Astrocyte (in vitro differentiated cells and primary cell): ENCODE measurements at places on chromosomes 1 and 21. TPM values are rescaled to one million over a fixed set of nuclear protein-coding genes. Genes with fewer than 3 reads are reported as not detected.

GRCh38 chr1:202150602-202151001, 6.1 kb upstream of the ARL8A start:
- no peak overlapping the region for H3K4me3 ChIP-seq
- no peaks in the 10 kb centered on the region for H3K36me3 ChIP-seq
- peaks cover 5% of the 10 kb centered on the region for H3K4me1 ChIP-seq
- peaks cover 2% of the 10 kb centered on the region for H3K27me3 ChIP-seq

ACOT11 gene
- total RNA-seq, result 1.5 and 2.7 TPM in 2 replicates

GRCh38 chr1:202806845-202807450, 1.3 kb downstream of the KDM5B start:
- peaks cover 32% of the 10 kb centered on the region for H3K4me1 ChIP-seq
- no peak for DNase-seq
- H3K4me3 ChIP-seq, result peak overlapping the region; percentile 90
- H3K36me3 ChIP-seq, result no peaks in the 10 kb centered on the region
- H3K27ac ChIP-seq, result peak overlapping the region; percentile 91
- H3K27me3 ChIP-seq, result no peaks in the 10 kb centered on the region

EXTL1 gene
- total RNA-seq, result 26.4 and 39.9 TPM in 2 replicates

FGR gene
- 0.17 TPM in 1 of 2 replicates, not detected in the other for total RNA-seq

DNA sequence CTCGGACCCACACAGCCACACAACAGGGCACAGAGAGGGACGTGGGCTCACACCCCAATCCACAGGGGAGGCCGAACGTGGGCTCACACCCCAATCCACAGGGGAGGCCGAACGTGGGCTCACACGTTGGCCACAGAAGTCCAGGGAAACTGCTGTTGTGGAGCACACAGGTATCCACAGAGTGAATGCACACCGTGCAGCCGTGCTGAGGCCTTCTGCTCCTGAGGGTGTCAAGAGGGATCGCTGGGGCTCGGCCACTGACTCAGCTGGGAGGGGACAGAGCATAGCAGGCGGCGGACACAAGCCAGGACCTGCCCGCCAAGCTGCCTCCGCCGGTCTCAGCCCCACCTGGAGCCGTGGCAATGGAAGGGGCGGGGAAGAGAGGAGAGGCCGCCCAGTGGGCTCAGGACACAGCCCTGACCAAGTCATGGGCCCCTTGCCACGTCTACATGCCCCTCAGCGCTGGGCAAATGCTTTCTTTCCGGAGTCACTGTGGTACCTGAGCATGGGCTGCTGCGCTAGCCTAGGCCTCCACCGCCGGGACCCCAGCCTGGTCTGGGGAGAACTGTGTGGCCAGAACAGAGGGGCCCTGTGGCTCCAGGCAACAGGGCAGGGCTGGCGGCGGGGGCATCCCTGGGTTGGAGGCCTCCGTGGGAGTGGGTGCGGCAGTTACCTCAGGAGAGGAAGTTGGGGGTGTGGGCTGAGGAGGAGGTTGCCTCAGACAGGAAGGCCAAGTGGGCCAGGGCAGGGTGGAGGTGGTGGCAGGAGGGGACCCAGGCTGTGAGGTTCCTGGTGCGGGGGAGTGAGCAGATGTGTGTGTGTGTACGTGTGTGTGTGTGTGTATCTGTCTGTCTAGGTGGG, 1.2 kb downstream of the SYTL1 start:
- no peak overlapping the region for H3K27ac ChIP-seq
- no peak overlapping the region for H3K4me3 ChIP-seq
- no peak for DNase-seq
- H3K36me3 ChIP-seq, result no peaks in the 10 kb centered on the region
- peaks cover 16% of the 10 kb centered on the region for H3K4me1 ChIP-seq

GRCh38 chr1:28518745-28519341, 13.0 kb downstream of the RCC1 start:
- DNase-seq, result no peak
- peaks cover under 1% of the 10 kb centered on the region for H3K36me3 ChIP-seq
- peak overlapping the region; percentile 72 for H3K4me3 ChIP-seq

GRCh38 chr1:98201666-98202081, 280.8 kb upstream of the DPYD start:
- H3K4me3 ChIP-seq, result no peak overlapping the region
- H3K27me3 ChIP-seq, result no peaks in the 10 kb centered on the region
- H3K4me1 ChIP-seq, result peaks cover 3% of the 10 kb centered on the region
- H3K36me3 ChIP-seq, result no peaks in the 10 kb centered on the region
- DNase-seq, result peak; percentile 98
- H3K27ac ChIP-seq, result peak overlapping the region; percentile 30

- DNase-seq, result no peak
- no peak overlapping the region for H3K27ac ChIP-seq
- H3K4me3 ChIP-seq, result no peak overlapping the region
- H3K36me3 ChIP-seq, result no peaks in the 10 kb centered on the region
Observed at GRCh38 chr1:147117109-147117508, 55.2 kb downstream of the PRKAB2 start.

DNA sequence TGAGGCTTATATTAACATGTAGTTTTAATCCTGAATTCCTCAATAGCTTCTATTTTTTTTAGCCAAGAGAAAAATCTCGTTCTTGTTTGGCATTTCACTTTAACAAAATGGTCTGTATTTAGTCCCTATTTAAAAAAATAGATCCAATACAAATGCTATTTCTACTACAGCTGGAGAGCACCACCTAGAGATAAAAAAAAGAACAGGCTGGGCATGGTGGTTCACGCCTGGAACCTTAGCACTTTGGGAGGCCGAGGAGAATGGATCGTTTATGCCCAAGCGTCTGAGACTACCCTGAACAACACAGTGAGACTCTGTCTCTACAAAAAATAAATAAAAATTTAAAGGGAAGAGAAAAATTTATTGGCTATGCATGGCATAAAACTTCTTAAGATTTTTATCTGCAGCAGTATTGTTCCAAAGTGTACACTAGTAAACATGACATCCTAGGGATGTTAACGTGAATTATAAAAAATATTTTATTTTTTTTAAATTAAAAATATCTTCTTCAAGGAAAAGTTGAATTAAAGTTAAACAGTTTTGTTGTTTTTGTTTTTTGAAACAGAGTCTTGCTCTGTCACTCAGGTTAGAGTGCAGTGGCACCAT, 4.4 kb downstream of the ST7L start:
- peaks cover 2% of the 10 kb centered on the region for H3K4me1 ChIP-seq
- no peak overlapping the region for H3K4me3 ChIP-seq
- peaks cover 26% of the 10 kb centered on the region for H3K36me3 ChIP-seq
- no peak overlapping the region for H3K27ac ChIP-seq

AGT gene
- 1.2 and 3.0 TPM in 2 replicates for total RNA-seq

OPRD1 gene
- 0.79 and 1.2 TPM in 2 replicates for total RNA-seq

DNA sequence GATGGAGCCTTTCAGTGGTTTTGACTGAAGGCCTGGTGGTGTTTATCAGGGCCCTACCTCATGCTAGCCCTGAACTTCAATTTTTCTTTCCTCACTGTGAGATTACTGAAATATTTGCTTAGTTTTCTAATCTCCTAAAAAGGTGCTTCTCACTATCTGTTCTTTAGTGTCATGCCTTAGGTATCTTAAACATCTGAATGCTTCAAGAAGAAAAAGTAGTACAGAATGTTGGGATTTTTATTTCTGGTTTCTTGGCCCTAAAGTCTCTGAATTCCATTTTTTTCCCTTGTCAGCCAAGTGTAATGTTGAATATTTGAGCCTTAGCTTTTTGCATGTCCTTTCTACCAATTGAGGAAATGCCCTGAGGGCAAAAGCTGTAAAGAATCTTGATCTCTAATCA, 47.9 kb upstream of the PRKACB start:
- no peaks in the 10 kb centered on the region for H3K36me3 ChIP-seq
- peaks cover 4% of the 10 kb centered on the region for H3K4me1 ChIP-seq
- H3K27me3 ChIP-seq, result no peaks in the 10 kb centered on the region

DNA sequence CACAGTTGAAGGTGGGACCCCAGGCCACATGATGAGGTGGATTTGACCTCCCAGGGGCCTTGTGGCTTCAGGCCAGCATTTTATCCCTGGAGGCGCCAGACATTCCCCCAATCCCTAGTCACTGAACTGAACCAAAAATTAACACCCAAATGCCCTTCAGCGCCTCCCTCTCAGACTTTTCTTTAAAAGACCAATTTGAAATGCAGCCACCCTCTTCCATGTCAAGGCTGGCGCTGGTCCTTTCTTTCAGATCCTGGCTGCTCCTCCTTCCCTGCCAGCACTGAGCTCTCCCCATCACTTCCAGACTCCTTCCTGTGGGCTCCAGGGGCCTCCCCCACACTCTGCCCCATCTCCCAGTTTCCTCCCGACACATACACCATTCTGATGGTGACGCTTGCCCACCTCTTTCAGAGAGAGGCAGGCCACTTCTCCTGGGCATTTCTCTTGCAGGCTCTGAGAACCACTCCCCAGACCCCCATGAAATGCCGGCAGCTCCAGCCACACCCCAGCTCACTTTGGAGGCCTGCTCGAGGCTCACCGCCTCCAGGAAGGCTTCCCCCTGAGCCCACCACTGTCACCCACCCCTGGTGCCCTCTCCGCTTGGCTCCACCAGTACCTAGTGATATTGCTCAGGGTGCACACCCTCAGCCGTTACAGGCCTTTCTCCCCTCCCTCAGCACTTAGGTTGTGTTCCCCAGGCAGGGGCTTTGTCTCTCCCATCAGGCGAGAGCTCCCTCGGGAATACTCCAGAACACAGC, 27.0 kb downstream of the NAV1 start:
- no peaks in the 10 kb centered on the region for H3K27me3 ChIP-seq
- H3K36me3 ChIP-seq, result no peaks in the 10 kb centered on the region
- no peak overlapping the region for H3K4me3 ChIP-seq

- H3K27me3 ChIP-seq, result no peaks in the 10 kb centered on the region
- H3K27ac ChIP-seq, result no peak overlapping the region
- H3K4me1 ChIP-seq, result no peaks in the 10 kb centered on the region
- no peak overlapping the region for H3K4me3 ChIP-seq
Observed at GRCh38 chr1:19329611-19330010, 17.5 kb downstream of the SLC66A1 start.

DNA sequence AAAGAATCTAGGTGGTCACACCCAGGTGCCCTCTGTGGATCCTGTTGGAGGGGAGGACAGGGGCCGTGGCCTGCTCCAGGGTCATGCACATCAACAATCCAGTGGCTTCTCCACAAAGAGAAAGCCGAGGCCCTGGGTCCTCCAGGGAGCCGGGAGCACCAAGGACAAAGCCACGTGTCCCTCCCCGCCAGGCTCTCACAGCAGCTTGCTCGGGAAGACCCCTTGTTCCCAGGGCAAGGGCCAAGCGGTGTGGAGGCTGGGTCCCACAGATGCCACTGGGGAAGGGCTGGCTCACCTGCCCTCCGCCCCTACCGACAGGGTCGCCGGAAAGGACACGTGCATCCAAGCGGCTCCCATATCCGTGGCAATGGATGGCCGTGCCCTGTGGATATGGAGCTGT, 192.9 kb upstream of the VAMP3 start:
- no peaks in the 10 kb centered on the region for H3K36me3 ChIP-seq
- no peaks in the 10 kb centered on the region for H3K27me3 ChIP-seq
- no peak overlapping the region for H3K4me3 ChIP-seq
- DNase-seq, result no peak
- H3K4me1 ChIP-seq, result no peaks in the 10 kb centered on the region

TAS1R1 gene
- not detected in 2 replicates for total RNA-seq

HHAT gene
- total RNA-seq, result 11.4 and 12.0 TPM in 2 replicates

- H3K27me3 ChIP-seq, result no peaks in the 10 kb centered on the region
- no peak overlapping the region for H3K4me3 ChIP-seq
- peaks cover 7% of the 10 kb centered on the region for H3K4me1 ChIP-seq
Observed at GRCh38 chr21:34580181-34580700, 34.7 kb downstream of the RCAN1 start.

TPTE gene
- not detected in 2 replicates for total RNA-seq

COL18A1 gene
- 616 and 692 TPM in 2 replicates for total RNA-seq

DNA sequence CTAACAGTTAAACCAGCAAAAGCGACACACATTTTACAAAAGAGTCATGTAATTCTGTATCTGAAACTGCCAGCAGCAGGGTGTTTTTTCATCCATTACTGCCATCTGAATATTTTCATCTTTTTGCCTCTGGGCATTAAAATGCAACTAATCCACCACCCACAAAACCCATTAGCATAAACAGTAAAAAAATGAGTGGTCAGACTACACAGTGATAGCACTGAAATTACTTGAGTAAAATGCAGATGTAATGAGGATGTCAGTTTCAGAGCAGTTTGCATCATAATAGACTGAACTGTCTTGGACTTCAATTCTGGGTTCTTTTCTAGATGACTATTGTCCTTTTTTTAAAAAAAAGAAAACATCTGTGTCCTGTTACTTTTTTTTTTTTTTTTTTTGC, 132.3 kb downstream of the GABPA start:
- H3K27ac ChIP-seq, result no peak overlapping the region
- H3K36me3 ChIP-seq, result peaks cover under 1% of the 10 kb centered on the region
- H3K4me1 ChIP-seq, result no peaks in the 10 kb centered on the region
- DNase-seq, result no peak
- H3K4me3 ChIP-seq, result no peak overlapping the region
- no peaks in the 10 kb centered on the region for H3K27me3 ChIP-seq

GRCh38 chr1:7313826-7314225, 457.3 kb upstream of the VAMP3 start:
- no peak overlapping the region for H3K27ac ChIP-seq
- no peaks in the 10 kb centered on the region for H3K36me3 ChIP-seq
- no peaks in the 10 kb centered on the region for H3K27me3 ChIP-seq
- H3K4me3 ChIP-seq, result no peak overlapping the region
- DNase-seq, result no peak

SELE gene
- not detected in 2 replicates for total RNA-seq

DNA sequence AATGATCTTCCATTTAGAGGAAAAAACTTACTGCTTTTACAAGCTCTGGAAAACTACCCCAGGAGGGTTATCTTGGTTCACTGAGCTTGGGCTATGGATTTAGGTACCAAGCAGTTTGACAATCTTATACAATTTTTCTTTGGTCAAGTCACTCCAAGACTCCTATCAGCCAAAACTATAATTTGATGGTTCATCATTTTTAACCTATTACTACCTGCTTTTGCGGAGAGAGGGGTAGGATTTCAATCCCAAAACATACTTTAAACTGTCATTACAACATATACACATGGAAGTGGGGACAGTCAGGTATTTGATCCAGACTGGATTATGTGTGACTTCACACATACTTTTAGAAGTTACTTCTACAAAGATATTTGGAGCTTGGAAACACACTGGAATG, 71.8 kb downstream of the RUNX1 start:
- peaks cover 4% of the 10 kb centered on the region for H3K4me1 ChIP-seq
- DNase-seq, result no peak
- no peaks in the 10 kb centered on the region for H3K36me3 ChIP-seq
- no peaks in the 10 kb centered on the region for H3K27me3 ChIP-seq
- no peak overlapping the region for H3K4me3 ChIP-seq
- no peak overlapping the region for H3K27ac ChIP-seq

GRCh38 chr1:155241069-155241679, 14.1 kb downstream of the ENTREP3 start:
- H3K27ac ChIP-seq, result peak overlapping the region; percentile 38
- H3K27me3 ChIP-seq, result no peaks in the 10 kb centered on the region
- H3K36me3 ChIP-seq, result peaks cover 2% of the 10 kb centered on the region
- peak; percentile 55 for DNase-seq
- peaks cover 9% of the 10 kb centered on the region for H3K4me1 ChIP-seq
- H3K4me3 ChIP-seq, result peak overlapping the region; percentile 59

DNA sequence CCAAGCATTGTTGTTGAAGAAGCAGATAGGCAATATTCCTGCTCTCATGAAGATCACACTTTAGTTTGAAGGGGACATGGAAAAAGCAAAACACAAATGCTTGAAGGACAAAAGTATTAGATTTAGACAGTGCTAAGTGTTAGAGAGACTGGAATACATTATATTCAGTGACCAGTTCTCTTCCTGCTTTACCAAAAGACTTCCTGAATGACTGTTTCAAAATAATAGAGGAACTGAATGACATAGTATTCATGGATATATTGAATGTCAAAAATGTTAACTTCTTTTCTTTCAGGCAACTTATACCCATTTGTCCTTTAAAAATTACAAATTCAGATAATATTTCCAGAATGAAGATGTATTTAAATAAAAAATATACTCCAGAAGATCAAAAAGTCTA, 178.0 kb upstream of the IVNS1ABP start:
- H3K4me3 ChIP-seq, result no peak overlapping the region
- no peak overlapping the region for H3K27ac ChIP-seq
- no peaks in the 10 kb centered on the region for H3K27me3 ChIP-seq
- H3K4me1 ChIP-seq, result peaks cover 8% of the 10 kb centered on the region

QSOX1 gene
- 156 and 184 TPM in 2 replicates for total RNA-seq
